Stimulated activated CD4-positive, alpha-beta T cell treated with anti-CD3 and anti-CD28 coated beads, Interleukin-1b, Interleukin-23, amount 100 ng/mL, for 1 hour (primary cell): ENCODE measurements at places on chromosomes 12 and 14.

DNA sequence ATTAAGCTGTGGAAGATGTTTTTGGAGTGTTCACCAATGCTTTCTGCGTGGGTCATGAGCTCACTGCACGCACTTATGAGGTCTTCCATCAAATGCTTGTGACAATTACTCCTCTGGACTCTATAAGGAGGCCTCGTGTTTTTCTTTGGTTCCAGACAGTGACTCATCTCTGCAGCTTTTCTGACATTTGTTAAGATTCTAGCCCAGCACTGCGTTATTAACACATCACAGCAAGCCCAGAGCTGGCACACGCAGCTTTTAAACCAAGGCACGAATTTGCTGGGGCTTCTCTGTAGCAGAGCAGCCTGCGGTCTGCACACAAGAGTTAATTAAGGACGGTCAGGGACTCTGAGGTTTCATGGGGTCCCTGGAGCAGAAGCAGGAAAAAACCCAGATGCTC is 16.9 kb downstream of the MEG3 start:
- DNase-seq, result no peak

- DNase-seq, result no peak
These were observed 12.2 kb upstream of the TUBA1A start for GRCh38 chr12:49200919-49201594.

DNA sequence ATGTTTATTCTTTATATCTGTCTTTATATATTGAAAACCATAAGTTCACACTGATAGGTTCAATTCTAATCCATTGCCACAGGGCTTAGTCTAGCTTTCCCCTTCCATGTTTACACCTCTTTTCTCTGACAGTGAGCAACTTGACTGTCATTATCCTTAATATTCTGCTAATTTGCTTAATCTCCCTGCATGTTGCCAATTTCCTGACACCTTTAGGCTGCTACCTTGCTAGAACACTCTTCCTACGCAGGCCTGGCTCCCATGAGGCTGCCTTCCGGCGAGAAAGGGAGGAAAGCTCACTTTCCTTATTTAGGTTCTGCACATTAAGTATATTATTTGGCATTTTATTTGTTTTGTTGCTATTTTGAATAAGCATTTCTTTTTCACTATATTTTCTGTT is 12.8 kb upstream of the FRS2 start:
- DNase-seq, result no peak

DNA sequence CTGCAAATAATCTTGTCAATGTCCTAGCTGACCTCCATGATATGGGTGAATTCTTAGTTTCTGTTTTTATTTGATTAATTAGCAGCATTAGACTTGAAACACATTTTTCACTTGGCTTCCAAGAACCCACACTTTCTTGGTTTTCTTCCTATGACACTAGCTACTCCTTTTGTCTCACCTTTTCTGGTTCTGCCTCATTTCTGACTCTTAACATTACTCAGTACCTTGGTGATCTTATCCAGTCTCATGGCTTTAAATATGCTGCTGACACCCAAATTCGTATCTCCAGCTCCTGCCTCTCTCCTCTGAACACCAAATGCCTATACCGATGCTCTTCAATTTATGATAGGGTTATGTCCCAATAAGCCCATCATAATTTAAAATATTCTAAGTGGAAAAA is 32.0 kb upstream of the SSTR1 start:
- DNase-seq, result no peak

DNA sequence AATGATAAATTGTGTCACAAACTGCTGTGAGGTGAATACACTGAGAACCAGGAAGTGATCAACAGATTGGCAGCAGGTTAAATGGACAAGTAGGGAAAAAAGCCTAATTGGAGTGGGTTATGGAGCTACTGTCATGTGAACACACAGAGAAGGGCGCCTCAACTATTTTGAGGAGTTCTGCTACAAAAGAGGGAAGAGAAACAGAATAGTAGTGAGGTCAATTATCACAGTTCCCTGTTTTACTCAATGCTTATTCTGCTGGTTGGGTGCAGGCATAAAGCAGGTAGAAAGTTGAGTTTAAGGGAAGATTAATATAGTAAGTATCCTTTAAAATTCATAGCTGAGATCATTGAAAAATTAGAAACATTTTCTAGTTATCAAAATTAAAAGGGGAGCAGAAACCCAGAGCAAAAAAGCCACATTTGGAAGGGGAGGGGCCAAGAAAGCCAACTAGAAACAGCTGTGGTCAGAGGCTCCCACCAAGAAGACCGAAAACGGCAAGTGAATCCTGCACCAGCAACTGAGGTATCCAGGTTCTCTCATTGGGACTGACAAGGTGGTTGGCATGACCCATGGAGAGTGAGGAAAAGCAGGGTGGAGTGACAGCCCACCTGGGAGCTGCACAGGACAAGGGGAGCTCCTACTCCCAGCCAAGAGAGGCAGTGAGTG is 105.7 kb downstream of the ZC3H14 start:
- DNase-seq, result no peak

GRCh38 chr14:66999978-67000377 is 189.3 kb upstream of the GARIN2 start:
- no peak for DNase-seq

GRCh38 chr14:68147303-68147702 is 327.7 kb downstream of the RAD51B start:
- DNase-seq, result no peak

DNA sequence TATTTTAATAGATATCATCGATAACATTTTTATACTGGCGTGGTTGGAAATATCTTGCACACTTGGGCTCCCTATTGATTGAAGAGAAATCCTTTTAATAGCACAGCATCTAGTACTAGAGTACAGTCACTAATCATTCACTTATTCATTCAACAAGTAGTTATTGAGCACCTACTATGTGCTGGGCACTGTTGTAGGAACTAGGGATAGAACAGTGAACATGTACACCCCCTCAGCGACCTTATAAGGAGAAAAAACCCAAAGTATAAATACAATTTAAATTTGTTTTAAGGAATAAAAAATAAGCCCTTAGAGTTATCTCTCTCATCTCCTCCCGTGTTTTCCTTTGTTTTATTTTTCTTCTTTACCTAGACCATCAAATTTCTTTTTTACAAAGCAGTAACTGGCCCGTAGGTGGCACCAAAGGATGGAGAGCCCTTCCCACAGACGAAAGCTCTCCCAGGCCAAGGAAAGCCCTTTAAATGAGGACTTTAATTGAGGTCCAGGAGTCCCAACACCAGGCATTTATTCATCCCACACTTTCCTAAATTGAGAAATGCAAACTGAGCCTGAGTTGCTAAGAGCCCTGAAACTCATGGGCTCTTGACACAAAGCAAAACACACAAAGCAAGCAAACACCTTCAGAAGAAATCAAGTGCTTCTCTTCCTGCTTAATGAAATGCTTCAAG is 29.0 kb downstream of the PEBP1 start:
- no peak for DNase-seq

DNA sequence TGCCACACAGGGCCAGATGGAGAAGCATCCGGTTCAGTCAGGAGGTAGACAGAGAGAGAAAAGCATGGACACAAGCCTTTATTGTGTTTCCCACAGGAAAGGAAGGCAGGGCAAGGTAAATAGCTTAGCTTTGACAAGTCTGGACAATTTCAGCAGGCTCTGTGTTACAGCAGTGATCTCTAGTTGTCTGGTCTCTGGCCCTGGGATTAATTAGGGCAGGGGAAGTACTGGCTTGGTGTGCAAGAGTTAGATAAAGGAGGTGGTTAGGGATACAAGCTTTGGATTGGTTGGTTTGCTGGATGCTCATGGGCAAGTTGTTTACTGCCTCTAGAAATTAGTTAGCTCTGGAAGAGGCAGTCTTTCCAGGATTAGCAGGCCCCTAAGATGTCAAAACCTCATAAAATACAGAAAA is 15.1 kb upstream of the NGDN start:
- no peak for DNase-seq

DNA sequence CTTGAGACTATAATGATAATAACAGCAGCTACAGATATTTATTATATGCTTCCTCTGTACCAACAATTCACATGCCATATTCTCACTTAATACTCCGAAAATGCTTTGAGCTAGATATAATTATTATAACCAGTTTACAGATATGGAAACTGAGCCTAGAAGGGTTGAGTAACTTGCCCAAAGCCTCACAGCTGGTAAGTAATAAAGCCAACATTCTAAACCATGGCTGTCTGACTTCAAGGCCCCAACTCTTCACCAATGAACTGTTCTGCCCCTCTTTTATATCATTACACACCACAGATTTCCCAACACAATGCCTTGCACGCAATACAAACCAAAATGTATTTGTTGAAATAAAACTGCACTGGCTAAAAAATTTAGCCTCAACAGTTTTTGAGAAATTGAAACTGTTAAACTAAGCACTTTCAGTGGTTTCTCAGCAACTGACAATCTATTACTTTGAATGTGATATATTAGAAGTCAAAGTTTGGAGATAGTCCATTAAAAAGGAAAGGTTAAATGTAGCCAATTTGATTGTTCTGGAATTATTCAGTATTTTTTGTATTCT is 222.5 kb upstream of the ARHGAP5 start:
- no peak for DNase-seq

DNA sequence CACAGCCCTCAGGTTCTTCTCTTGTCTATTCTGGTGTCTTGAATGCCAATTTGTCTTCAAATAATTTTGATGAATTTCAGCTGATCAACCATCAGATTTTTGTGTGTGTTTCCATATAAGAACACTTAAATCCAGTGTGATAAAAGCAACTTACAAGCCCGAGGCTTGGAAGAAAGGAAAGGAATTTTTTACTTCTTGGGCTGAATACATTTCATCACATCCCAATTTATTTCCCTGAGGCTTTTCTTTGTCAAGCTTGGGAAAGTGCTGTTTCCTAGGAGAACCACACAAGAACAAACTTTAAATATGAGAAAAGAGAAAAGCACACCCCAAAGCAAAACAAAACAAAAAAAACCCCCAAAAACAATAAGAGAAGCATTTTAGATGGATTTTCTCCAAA is 26.6 kb downstream of the GPRC5D start:
- DNase-seq, result no peak

DNA sequence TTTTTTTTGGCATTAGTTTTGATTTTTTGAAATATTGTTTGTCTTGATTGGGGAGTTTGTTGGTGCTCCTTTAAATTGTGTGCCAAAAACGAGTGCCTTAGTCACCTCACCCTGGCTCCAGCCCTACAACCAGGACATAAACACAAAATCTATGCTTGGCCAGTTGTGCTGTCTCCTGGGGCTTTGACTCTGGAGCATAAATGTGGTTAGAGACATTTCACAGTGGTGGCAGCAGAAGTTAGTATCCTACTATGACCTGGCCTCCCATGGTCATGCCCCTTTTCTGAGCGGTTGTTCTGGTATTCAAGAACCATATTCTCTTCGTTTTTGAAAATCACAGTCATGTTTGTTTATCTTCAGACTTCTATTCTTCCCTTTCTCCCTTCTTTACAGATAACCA is 70.7 kb upstream of the PSMA6 start:
- DNase-seq, result no peak

- no peak for DNase-seq
These were observed 54.9 kb downstream of the PLEKHG7 start for GRCh38 chr12:92757597-92758121.

GRCh38 chr12:121729021-121729420 is 16.5 kb downstream of the TMEM120B start:
- DNase-seq, result no peak

DNA sequence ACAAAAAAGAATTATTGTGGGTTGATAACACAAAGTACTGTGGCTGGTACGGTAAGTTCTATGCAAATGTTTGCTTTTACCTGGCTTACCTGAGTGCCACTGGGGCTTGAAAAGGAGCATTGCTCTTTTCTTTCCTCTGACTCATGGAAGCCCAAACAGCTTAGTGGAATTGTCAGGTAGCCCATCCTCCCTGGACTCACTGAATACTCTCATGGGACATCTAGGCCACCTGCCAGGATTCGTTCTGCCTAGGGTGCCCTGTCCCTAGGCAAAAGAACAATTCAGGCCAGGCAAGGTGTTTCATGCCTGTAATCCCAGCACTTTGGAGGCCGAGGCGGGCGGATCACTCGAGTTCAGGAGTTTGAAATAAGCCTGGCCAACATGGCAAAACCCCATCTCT is 22.5 kb upstream of the YAF2 start:
- no peak for DNase-seq

DNA sequence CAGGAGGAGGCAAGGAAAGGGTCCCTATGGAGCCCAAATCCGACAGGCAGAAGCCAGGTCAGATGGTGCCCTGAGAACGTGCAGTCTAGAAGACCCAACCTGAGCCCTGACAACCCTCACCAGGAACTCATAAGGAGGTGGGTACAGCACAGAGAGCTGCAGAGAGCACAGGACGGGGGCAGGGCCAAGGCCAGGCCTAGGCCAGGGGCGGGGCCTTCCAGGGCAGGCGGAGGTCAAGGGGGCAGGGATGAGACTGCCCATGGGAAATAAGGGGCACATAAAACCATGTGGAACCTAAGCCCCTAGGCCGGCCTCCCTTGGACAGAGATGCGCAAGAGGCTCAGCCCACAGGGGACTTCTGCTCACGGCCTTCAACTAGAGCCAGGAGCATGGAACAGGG is 45.1 kb downstream of the SSH1 start:
- DNase-seq, result no peak

GRCh38 chr12:39375206-39375808 is 67.6 kb downstream of the KIF21A start:
- no peak for DNase-seq

DNA sequence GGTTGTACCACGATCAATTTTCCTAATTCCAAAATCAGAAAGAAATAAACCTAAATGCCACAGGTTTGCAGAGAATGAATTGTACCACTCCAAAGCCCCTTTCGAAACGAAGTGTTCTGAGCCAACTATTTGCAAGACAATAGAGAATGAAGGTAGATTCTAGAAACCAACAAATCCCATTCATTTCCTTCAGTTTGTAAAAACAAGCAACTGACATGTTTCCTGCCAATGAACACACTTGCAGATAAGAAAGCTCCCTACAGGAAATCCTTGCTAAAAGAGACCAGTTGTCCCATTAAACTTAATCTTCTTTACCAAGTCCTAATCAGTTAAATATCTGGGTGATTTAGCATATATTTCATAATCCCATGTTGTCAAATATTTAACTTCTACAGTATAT is 198.4 kb upstream of the FOXN3 start:
- no peak for DNase-seq

DNA sequence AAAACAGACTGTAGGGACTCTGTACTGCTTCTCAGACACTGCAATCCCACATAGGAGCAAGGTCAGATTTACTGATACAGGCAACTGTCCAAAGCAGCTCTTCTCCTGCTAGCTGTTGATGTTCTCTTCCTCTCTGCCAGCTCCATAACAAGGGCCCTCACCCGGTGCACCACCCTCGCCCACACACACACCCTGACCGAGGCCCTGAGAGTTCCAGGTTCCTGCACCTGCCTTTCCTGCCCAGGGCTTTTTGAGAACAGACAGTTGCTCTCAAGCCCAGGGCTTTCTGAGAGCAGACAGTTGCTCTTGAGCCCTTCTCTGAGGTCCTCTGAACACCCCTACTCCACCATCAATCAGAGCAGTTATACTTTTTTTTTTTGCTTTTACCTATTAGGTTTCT is 233.8 kb upstream of the GARIN6 start:
- DNase-seq, result no peak
